ENCODE measurements at places on chromosomes 2 and 18.

- DNase-seq = no peak
Measured at GRCh38 chr18:71293322-71293721, 1004.5 kb downstream of the SOCS6 start.

- DNase-seq = no peak
Measured at GRCh38 chr2:84443477-84443876, 15.6 kb downstream of the SUCLG1 start.

- DNase-seq = no peak
Measured at GRCh38 chr2:199569336-199569735, 111.6 kb upstream of the SATB2 start.

GRCh38 chr2:9169349-9170107 lies 37.1 kb upstream of the ASAP2 start:
- no peak for DNase-seq

DNA sequence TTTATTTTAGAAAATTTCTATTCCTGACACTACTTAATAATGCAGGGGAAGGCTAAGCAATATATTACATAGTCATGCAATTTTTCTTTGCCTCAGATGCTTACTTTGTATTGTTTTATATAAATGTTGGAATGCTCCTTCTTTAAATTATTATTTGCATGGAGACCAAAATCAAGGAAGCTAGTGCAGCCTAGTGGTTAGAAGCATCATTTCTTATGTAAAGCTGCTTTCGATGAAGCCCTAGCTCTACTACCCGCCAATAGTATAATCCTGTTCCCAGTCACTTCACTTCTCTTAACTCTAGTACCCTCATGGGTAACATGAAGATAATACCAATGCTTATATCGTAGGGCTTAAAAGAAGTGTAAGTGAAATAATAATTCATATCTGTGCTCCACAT lies 198.9 kb downstream of the LRATD1 start:
- DNase-seq = no peak

GRCh38 chr2:230664128-230664527 lies 48.5 kb upstream of the CAB39 start:
- no peak for DNase-seq

DNA sequence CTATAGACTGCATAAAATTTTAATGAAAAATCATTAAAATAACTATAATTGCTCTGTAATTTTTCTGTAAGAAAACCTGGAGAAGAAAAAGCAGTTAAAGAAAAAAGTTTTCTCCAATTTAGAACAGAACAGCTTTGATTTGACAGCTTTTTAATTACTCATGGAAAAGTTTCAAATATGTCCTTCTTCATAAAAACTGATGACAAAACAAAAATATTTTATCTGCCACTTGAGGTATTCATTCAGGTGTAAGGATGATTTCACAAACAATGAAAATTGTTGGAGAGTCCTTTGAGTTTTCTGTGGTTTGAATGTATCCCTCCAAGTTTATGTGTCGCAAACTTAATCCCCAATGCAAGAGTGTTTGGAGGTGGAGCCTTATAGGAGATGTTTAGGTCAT lies 302.3 kb upstream of the VWC2L start:
- no peak for DNase-seq

- DNase-seq = no peak
Measured at GRCh38 chr2:18750672-18751554, 161.5 kb upstream of the NT5C1B start.

- no peak for DNase-seq
Measured at GRCh38 chr2:25587361-25587760, 86.0 kb downstream of the DTNB start.

- no peak for DNase-seq
Measured at GRCh38 chr18:65753520-65753919, 2.7 kb downstream of the CDH7 start.

- DNase-seq = no peak
Measured at GRCh38 chr18:71237641-71238040, 948.8 kb downstream of the SOCS6 start.
